ENCODE measurements at places on chromosomes 4 and X.

DNA sequence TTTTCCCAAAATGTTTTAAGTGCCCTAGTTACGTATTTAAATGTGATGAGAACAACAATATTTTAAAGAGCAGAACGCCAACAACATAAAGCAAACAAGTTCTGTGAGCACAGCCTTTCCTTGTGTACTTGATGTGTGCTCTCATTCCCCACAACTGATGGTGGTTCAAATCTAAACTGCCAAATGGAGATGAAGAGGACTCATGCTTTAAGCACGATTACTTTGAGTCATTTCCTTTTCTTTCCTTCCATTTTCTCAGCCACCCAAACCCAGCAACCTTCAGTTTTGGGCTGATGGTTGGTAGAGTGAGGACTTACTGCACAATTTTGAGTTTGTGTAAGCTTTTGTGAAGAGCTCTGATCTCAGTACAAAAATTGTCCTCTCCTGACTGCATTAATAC lies 1.7 kb downstream of the NSD2 start:
- DNase-seq, result no peak

DNA sequence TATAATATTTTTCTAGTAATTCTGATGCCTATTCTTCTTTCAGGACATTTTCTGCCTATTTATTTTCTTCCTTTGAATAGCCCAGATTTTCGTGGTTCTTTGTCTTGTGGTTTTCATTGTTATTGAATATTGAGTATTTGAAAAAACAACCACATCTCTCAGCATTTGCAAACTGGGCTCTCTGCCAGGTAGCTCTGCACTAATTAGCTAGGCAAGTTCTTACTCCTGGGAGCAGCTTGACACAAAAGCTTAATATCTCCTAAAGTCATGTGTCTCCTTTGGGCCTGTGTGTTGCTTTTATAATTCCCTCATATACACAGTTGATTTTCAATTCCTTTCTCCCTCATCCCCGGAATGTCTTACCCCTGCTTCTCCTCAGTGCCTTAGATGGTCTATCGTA lies 413.5 kb upstream of the GRIA3 start:
- DNase-seq, result no peak

- no peak for DNase-seq
Measured at GRCh38 chr4:5824635-5825034, 68.3 kb downstream of the CRMP1 start.

- no peak for DNase-seq
Measured at GRCh38 chr4:15543537-15544247, 74.0 kb downstream of the CC2D2A start.

GRCh38 chr4:141020801-141021261 lies 112.4 kb downstream of the RNF150 start:
- DNase-seq, result no peak

- no peak for DNase-seq
Measured at GRCh38 chrX:96729053-96729452, 44.4 kb downstream of the DIAPH2 start.

DNA sequence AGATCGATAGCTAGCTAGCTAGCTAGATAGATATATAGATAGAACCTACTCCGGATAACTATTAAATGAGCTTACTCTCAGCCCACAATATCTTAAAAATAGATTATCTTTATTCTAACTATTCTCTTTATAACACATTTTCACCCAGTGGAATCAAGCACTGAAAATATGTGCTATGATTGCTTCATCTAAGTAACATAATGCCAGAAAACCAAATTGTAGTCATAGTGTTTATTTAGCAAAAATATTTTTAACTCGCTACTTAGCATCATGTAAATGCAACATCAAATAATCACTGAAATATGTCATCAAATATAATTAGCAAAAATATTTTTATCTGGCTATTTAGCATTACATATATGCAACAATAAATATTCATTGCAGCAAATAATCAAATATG lies 1.5 kb downstream of the TMEM156 start:
- DNase-seq, result no peak

DNA sequence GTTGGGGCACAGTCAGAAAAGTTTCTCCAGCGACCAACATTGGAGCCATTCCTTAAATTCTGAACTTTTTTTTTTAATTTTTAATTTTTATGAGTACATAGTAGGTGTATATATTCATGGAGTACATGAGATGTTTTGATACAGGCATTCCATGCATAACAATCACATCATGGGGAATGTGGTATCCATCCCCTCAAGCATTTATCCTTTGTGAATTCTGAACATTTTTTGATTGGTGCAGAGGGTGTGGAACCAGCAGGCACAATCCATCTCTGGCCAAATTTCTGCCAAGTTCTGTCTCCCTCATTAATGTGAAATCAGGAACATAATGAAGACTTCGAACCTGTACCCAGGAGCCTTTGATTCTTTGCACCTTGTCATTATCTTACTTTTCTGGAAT lies 267.0 kb downstream of the FRMPD4 start:
- no peak for DNase-seq

GRCh38 chr4:156999175-156999517 lies 27.5 kb upstream of the PDGFC start:
- DNase-seq, result peak; percentile 6

DNA sequence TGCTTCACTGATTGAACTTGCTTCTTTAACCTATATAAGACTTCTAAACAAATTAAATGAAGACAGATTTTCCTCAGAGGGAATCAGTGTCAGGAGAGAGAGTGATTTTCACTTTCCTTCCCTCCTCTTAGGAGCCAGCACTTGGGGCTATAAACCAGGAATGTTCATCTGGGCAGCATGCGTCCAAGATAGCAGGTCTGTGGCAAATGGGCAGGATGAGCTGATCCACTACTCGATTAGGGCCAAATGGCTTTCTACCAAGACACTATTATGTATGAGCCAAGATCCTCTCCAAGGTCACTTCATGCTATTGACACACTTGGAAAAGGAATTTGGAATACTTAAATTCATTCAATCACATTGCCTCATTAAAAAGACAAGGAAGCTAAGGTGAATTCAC lies 203.9 kb upstream of the GRID2 start:
- DNase-seq, result no peak

DNA sequence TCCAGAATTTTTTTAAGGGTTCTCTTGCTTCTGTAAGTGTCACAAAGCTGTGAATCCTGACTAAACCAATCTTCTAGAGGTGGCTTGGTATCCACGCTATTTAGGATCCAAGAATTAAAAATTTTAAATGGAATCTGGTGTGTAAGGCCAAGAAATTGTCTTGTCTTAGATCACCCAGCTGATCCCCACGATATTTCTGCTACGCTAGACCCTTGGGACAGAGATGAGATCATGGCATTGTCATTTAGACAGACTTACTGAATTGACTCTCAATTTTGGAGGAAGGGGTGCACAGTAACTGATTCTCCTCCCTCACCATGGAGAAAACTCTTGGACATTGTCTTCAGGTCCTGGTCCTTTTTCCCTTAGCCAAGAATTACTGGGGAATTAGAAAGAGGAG lies 5.7 kb downstream of the GPRIN3 start:
- DNase-seq, result no peak

GRCh38 chr4:112451104-112451503 lies 64.9 kb downstream of the NEUROG2 start:
- no peak for DNase-seq

DNA sequence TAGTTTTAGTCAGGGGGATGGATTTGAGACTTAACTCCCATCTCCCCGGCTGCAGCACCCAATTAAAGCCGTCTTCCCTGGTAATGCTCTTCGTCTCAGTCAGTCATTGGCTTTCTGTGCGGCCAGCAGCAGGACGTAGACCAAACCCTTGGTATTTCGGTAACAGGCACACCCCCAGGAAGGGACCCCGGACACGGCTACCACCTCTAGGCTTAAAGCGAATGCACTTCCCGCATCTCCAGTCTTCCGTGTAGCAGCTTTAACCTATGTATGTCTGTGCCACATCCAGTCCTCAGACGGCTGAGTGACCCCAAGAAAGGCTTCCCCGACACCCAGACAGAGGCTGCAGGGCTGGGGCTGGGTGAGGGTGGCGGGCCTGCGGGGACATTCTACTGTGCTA lies 1.5 kb upstream of the CTAG2 start:
- DNase-seq, result no peak

DNA sequence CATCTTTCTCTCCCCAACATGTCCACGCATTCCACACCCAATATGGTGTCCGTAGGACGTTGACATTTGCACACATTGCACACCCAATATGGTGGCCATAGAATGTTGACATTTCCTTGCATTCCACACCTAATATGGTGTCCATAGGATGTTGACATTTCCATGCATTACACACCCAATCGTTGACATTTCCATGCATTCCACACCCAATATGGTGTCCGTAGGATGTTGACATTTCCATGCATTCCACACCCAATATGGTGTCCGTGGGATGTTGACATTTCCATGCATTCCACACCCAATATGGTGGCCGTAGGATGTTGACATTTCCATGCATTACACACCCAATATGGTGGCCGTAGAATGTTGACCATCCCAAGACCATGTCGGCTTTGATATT lies 88.4 kb upstream of the SHOX start:
- no peak for DNase-seq

- DNase-seq, result no peak
Measured at GRCh38 chr4:153045111-153045982, 109.2 kb downstream of the FHDC1 start.

DNA sequence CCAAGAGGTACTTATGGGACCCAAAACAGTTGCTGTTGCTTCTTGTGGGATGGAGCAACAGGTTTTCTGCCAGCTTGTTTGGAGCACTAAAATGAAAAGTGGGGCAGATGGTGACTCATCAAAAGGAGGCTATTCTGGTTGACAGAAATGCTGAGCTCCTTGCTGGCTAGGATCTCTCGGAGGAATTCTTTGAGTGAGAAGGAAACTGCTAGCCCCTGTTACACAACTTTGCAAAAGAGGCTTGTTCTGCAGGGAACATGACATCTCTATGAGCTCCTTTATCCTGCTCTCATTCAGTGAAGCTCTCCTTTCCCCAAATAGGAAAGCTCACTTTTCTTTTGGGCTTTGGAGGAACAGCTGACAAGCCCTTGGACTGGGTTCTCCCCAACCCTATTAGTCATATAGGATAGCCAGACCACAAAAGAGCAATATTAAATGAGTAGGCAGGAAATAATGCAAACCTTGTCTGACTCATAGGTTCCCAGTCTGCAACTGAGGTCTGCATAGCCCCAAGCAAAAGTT lies 108.3 kb downstream of the CDS1 start:
- no peak for DNase-seq

GRCh38 chrX:135200297-135200696 lies 29.1 kb upstream of the CT55 start:
- DNase-seq, result no peak

- no peak for DNase-seq
Measured at GRCh38 chr4:11416071-11416766, 12.5 kb downstream of the HS3ST1 start.

GRCh38 chr4:124650614-124651013 lies 61.9 kb downstream of the ANKRD50 start:
- no peak for DNase-seq

- no peak for DNase-seq
Measured at GRCh38 chrX:75781611-75782010, 3.4 kb downstream of the MAGEE2 start.

DNA sequence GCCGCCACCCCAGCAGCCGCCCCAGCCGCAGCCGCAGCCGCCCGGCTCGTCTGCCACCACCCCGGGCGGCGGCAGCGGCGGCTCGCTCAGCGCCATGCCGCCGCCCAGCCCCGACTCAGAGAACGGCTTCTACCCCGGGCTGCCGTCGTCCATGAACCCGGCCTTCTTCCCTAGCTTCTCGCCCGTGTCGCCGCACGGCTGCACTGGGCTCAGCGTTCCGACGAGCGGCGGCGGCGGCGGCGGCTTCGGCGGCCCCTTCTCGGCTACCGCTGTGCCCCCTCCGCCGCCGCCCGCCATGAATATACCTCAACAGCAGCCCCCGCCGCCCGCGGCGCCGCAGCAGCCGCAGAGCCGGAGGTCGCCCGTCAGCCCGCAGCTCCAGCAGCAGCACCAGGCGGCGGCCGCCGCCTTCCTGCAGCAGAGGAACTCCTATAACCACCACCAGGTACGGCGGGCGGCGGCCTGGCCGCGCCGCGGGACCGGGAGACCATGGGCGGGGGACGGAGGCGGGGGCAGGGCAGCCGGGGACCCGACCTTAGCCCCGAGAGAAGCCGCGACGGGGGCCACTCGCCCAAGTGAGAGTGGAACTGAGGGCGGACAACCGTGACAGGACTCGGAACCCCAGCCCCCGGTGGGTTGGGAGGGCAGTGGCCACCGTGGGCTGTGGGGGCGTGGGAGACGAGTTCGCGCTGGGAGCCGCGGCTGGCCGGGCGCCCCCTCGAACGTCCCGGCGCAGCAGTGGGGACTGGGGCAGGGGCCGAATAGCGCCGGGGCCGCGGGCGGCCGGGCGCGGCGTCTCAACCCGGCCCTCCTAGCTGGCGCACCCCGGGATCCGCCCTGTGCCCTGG lies 1.8 kb downstream of the CPEB2 start:
- no peak for DNase-seq

DNA sequence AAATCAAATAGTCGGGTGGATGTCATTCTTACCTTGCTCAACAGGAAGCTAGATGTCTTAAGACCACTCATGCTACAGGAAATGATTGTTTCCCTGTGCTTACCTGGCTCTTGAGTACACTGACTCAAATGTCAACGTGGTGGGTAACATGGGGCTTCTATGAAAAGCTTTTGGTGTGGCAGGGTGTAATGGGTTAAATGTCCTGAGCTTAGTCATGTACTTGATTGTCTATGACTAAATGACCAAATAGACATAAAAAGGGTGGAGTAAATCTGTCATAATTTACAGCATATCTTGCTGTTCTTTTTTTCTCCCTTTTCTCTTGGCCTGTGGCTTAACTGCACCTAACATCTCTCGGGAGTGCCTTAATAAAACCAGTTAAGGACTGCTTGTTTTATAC lies 44.9 kb downstream of the CCNG2 start:
- no peak for DNase-seq

DNA sequence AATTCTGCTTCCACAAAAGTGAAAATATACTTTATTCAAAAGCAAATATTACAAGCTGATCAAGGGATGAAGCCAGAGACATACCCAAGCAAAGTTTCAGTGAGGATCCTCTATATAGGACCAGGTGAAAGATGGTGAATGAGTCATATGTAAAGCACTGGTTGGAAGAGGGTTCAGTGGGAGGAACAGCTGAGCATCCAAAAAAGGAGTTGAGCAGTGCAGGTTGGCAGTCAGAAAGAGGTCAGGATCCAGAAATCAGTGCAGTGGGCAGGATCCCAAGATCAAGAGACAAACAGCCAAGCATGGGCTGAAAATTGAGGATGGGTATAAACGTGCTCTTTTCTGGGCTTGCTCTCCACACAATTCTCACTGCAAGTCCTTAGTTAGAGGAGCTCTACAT lies 30.3 kb downstream of the OTC start:
- no peak for DNase-seq

GRCh38 chrX:41064018-41064417 lies 21.2 kb upstream of the USP9X start:
- DNase-seq, result no peak

GRCh38 chr4:98779088-98779487 lies 120.7 kb upstream of the TSPAN5 start:
- no peak for DNase-seq

- DNase-seq, result no peak
Measured at GRCh38 chrX:31609130-31609529, 537.3 kb upstream of the FTHL17 start.

DNA sequence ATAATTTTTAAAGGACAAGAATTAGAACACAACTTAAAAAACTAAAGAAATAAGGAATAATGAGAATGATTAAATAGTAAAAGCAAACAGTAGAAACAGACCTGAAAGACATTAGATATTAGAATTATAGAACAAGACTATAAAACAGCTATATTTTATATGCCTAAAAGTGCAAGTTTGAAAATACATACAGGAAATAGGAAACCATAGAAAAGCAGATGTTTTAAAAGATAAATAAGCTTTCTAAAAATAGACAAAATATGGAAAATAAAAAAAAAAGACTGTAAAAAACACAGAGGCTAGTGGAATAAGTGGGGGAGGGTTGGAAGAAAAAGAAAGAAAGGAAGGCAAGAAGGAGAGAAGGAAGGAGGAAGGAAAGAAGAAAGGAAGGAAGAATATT lies 407.3 kb downstream of the IDS start:
- no peak for DNase-seq
